ENCODE measurements at places on chromosomes 2 and 18. TPM values are rescaled to one million over a fixed set of nuclear protein-coding genes. Genes with fewer than 3 reads are reported as not detected.

GRCh38 chr2:31138037-31138962 lies at the start of gene GALNT14:
Gene GALNT14 (minus strand): TSS chr2:31138440. CDS start chr2:31138086, 354 bp downstream.
- peak; percentile 81 for DNase-seq

DNA sequence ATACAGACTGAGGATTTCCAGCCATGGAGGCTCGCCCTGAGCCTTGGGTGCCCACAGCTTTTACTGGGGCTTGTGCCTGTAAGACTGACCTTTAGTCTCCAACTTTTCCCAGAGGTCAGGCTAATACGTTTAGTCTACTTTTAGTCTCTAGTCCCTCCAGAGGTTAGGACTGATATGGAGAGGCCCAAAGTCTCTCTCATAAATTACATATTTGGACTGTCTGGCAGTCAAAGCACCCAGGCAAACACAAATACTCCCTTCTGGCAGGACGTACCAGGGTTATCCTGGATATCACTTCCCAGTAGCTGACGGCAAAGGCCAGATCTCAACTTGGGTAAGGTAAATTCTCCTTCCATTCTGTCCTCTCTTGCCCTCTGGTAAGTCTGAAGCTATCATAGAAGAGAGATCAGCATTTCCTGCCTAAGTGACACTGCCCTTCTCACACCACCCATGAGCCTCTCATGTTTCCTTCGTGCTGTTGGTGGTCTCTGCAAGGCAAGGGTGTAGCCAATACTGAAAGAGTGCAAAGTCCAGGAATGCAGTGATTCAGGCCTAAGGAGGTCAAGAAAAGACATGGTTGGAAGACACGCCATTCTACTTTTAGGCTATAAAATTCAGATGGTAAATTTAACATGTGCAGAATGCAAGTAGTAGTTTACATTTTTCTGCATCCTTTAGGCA lies 69.3 kb upstream of the NEDD4L start:
- DNase-seq, result no peak

GRCh38 chr2:240256704-240257637 lies 116.5 kb upstream of the OTOS start:
- DNase-seq, result no peak

- no peak for DNase-seq
Measured at GRCh38 chr2:37665604-37666362, 5.7 kb downstream of the CDC42EP3 start.

DNA sequence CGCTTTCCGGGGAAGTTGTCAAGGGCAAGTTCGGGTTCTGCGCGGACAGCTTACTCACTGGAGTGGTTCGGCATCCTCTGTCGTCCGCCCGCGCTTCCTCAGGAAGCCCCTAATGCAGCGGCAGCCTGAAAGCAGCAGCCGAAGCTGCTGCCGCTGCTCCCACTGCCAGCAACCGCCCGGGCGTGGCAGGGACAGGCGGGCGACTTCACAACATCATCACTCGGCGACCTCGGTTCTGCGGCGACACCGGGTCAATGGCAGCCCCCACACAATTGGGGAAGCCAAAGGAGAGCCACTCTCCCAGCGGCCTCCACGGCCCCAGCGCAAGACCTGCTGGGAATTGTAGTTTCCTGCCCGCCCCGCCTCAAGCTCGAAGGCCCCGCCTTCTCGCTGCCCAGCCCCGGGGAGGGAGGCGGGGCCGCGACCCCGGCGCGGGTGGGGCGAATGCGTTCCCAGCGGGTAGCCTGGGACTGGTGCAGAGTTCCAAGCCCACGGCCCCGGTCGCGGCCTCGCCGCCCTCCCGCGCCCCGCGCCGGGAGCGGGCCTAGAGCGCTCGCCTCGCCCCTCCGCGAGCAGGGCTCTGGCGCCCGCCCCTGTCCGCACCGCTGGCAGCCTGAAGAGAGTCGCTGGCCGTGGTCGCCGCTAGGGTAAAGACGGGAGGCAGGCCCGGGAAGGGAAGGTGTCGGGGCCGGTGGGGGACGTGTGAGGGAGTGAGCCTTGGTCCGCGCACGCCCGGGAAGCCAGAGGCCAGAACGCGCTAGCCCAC lies at the start of the genes STRADB and TRAK2:
TSS of gene STRADB (plus strand) at position 449 of the 766 bp plus-strand sequence. CDS start 3,101 bp downstream, outside the sequence.
TSS of gene TRAK2 (minus strand) at position 167 of the 766 bp plus-strand sequence. CDS start 30,951 bp downstream, outside the sequence.
- peak; percentile 97 for DNase-seq

DNA sequence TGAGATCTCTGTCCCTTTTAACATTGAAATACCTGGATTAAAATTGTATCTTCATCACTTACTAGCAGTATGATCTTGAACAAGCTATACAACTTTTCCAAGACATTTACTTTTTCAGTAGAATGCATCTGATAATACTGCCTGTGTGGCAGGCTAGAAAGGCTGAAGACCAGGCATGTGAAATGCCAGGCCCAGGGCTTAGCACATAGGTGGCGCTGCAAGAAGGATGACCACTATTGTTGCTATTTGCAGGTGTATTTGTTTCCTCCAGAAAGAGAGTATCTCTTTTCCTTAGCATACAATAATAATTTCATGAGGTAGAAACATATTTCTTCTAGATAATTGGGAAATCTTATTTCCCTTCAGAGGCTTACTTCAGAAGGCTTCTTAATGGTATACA lies 331.3 kb downstream of the THSD7B start:
- no peak for DNase-seq

- DNase-seq, result no peak
Measured at GRCh38 chr2:15260196-15260595, 300.9 kb downstream of the NBAS start.

DNA sequence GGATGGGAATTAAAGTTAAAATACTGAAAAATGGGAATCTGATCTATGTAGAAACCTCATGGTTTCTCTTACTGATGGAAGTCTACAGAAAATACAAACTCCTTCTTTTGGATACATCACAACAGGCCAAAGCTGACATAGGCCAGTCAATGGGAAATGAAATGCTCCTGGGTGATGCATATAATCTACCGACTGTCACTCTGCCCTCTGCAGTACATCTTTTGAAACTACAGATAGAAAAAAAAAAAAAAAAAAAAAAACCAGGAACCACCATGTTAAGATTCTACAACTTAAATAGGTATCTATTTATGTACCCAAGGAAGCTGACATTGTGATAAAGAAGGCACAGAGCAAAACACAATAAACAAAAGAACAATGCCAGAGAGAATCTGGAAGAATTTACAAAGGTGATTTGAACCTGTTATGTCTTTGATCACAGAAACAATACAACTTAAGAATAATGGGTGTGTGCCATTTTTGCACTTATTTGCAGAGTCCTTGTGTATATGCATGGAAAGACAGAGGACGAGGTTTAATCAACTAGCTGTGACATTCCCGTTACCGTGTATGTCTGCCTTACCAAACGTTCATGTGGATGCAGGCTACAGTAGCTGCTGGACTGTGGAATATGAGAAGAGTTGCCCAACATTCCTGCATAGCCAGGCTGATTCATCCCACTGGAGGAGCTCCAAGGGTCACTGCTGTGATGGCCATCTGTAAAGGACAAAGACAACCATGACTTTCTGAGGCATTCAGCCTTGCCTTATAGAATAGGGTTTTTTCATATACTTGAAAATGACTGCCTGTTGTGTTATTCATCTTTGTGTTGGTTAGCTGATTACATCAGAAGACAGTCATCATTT lies 312.7 kb downstream of the TCF4 start:
- no peak for DNase-seq

- no peak for DNase-seq
Measured at GRCh38 chr18:12333506-12334290, 25.7 kb downstream of the TUBB6 start.

DNA sequence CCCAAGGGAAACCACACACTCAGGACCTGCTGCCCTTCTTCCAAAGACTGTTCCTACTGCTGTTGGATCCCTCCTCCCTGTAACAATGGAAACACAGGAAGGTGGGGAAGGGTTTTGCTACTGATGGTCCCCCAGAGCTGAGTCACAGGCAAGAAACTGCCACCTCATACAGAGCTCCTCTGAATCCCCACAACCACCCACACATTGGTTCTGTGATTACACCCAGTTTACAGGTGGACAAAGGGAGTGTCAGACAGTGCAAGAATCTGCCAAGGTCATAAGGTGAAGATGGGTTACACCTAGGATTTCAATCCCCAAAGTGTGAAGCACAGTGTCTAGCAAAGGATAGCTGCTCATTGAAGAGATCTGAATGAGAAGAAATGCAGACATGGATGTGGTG lies 141.7 kb upstream of the LMAN1 start:
- no peak for DNase-seq

DNA sequence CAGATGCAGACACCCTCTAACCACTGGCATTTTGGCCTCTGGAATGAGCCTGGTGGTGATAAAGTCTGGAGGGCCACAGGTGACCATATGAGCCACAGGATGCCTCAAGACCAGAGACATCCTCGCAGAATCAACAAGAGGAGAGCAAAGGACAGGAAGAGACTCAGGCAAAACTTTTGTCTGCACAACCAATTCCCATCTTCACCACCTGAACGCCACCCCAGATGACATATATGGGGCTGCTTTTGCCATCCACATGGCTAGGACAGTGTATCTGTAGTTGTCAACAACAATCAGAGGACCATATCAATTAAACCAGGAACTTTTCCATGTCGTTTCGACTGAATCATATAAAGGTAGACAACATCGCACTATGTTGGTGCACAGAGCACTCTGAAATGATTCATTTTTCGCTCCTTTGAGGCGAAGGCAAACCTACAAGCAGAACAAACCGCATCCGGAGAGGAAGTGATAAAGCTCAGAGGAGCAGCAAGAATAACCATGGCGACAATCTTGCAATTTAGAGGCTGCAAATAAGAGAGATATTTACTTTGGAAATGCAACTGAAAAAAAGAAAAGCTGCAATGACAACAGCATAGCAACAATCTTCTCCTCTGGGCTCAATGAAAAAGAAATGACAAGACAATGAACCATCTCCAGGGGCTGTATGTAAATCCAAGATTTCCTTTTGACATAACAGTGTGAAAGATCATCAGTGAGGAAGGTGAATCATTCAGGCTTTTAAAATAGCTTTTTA lies 204.5 kb downstream of the ARL4C start:
- DNase-seq, result no peak

DNA sequence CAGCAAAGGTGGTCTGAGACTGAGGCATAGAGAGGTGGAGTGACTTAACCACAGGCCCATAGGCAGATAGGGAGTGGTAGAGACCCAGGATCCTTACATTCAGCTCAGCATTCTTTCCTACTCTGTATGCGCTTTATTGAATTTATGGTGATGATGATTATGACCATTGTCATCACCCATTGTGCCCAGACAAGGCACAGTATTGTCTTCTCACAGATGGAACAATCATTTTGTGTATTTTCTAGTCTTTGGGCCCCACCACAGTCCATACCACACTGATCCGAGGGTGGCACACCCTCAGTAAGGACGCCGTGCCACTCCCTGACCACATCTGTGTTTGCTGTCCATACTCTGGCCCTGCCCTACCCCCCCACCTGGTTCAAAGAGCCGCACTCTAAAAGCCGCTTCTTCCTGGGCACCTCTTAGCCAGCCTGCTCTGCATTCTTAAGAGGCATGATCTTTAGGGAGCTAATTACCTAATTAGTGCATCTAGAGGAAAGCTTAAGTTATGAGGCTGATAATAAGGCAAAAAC lies 179.6 kb upstream of the SMAD2 start:
- DNase-seq, result no peak

- DNase-seq, result no peak
Measured at GRCh38 chr2:168601741-168602140, 145.7 kb downstream of the CERS6 start.

DNA sequence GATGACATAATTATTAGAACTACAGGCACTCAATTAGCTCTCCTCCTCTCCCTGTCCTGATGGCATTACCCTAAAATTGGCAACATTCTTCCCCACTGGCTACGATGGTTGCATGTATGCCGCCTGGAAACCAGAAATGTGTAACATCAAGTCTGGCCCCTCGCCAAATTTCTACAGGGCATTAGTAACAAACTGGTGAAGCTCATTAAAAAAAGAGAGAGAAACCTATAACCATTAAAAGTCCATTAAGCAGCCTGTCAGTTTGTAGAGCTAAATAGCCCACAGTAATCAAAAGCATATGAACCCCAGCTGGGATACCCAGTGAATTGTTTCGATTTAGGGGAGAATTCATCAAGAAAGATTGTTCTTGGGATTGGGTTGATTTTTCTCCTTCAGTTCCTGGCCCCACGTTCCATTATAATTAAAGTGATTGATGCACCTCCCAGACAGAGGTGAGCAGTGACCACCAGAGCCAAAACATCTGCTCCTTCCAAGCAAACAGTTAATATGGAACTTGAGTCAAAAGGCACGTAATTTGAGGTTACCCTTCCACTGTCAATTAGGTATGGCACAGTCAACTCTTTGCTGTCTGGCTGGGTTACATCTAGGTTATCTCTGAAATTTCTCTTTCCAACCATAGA lies 208.6 kb downstream of the C1D start:
- no peak for DNase-seq

GRCh38 chr2:25664183-25664964 lies 9.0 kb downstream of the DTNB start:
- DNase-seq, result no peak

GRCh38 chr2:855177-855576 lies 95.5 kb upstream of the SNTG2 start:
- DNase-seq, result no peak

The TTL gene
- total RNA-seq, result 52.0 TPM

The OTOS gene
- not detected for total RNA-seq

The KCNJ3 gene
- total RNA-seq, result 2.6 TPM

The SP5 gene
- 0.19 TPM for total RNA-seq

The BOLL gene
- not detected for total RNA-seq

All from Right ventricle myocardium inferior (tissue), 1 donor.